ENCODE measurements at places on chromosomes 3 and 15.
A peak's percentile ranks its signal among the peaks of the same experiment; 100 is the strongest.

- no peak for DNase-seq
Measured at GRCh38 chr15:39400821-39401550, 179.9 kb upstream of the THBS1 start.

DNA sequence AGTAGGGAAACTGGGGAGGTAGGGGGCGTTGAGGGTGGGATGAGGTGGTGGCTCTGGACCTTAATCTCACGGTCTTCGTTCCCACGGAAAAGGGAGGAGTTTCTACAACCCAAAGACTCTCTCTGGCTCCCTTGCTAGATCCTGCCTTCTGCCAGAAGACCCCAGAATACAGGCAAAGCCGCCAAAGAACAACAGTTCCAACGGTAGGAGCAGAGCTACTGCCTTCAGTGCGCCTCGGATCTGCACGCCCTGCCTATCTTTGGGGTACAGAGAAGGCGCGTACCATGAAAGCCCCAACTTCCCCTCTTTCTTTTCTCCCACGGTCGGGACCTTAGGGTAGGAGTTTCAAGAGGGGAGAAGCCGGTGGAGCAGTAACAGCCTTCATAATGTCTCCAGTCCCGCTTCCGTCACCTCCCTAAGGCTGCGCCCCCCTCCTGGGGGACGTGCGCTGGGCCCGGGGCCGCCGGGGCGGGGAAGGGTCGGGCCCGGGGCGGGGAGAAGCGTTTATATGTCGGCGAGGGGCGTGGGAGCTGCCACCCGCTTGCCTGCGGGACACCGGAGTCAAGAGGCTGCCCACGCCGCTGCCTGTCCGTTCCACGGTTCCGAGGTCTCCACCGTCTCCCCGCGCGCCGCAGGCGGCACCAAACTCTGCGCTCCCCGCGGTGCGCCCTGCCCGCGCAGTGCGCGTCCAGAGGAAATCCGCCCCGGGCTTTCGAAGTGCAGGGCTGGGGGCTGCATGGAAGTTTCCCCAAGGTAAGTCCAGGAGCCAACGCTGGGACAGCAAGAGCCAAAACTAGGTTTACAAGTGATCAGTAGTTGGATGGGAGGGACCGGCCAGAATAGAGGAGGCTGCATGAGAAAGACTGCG is at the start of gene COL6A6:
Gene COL6A6 (plus strand): TSS at position 533 of the 868 bp plus-strand sequence. CDS start 43,188 bp downstream, outside the sequence.
- DNase-seq = no peak

GRCh38 chr15:44706946-44707636 is 4.0 kb downstream of the PATL2 start:
- no peak for DNase-seq

- no peak for DNase-seq
Measured at GRCh38 chr3:109977897-109978296, 640.6 kb upstream of the DPPA4 start.

GRCh38 chr3:41920406-41920965 is 41.4 kb downstream of the ULK4 start:
- no peak for DNase-seq

DNA sequence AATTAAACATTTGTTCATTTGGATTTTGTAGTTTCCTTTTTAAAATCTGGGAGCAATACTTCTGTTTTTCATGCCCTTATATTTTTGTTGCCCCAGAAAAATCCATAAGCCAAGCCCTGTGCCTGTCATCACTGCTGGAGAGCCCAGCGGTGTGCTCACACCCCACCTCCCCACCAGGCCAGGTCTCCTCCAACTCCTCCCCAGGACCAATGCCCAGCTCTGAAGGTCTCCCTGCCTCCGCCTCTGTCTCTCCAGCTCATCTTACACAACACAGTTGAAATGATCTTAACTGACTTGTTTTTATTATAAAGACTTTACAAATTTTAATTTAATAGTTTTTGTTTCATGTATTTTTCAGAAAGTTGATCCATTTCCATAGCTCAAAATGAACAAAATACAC is 66.4 kb downstream of the RHCG start:
- no peak for DNase-seq

DNA sequence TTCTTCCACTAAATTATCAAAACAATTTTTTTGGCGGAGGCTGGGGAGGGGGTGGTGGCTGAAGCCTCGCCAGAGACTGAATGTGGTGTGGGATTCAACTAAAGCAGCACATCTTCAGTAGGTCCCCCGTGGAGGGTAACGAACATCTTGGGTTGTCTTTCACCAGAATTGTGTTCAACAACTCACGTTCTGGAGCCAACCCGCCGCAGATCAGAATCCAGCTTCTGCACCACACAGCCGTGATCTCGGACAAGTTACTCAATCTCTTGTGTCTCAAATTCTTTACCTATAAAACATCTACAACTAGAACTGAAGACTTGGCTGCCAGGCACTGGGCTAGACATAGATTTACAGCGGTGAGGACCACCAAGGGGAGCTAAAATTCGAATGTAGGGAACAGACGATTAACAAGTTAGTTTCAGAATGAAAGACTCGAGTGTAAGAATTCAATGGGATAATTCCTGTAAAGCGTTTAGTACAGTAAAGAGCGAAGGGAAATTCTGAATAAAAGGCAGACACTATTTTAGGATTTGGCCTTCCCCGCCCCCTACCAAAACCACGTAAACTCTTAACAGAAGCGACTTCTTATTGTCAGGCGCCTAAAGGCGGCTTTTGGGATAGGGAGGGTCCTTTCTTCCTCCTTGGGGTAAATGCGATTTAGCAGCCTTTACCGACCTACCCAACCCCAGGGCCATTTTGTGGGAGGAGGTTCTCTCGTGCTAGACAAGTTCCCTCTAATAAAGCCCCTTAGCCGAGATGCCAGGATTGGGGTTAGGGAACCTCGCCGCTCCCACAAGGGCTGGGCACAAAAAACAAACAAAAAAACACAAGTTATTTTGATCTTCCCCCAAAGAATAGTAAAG is 697 bp upstream of the RAB5A start:
- DNase-seq = peak; percentile 11

- DNase-seq = no peak
Measured at GRCh38 chr3:128681369-128681829, 30.8 kb upstream of the RPN1 start.

DNA sequence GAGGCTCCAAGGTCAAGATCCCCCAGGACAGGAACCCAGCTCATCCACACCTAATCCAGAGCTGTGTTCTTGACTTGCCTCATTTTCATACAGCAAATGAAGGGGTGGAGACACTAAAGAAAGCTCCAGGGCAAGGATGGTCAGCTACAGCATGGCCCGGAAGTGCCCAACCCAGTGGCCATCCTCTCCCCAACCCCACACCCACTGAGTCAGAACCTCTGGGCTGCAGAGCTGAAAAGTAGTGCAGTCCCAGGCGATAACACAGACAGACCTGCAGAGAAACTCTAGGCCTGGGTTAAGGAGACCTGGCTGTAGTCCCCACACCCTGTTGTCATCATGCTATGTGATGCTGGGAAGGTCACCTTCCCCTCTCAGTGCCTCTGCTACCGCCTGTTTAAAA is 85.3 kb downstream of the SEMA5B start:
- no peak for DNase-seq

DNA sequence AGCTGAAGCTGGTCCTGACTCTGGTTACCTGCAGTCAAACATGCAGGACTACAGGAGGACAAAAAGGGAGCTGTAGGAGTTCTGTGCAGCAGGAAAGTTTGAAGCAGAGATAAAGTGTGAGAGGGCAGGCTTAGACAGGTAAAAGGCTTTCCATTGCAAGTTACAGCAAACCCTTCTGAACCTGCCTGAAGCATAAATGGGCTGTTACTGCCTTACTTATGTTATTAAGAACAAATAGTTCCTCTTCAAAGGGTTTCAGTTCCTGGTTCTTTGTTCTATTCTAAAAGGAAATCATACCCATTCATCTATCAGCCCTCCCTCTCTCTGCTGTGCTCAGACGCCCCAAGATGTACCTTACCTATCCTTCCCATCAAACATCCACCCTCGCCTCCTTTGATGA is 52.4 kb upstream of the CACNA2D3 start:
- no peak for DNase-seq

DNA sequence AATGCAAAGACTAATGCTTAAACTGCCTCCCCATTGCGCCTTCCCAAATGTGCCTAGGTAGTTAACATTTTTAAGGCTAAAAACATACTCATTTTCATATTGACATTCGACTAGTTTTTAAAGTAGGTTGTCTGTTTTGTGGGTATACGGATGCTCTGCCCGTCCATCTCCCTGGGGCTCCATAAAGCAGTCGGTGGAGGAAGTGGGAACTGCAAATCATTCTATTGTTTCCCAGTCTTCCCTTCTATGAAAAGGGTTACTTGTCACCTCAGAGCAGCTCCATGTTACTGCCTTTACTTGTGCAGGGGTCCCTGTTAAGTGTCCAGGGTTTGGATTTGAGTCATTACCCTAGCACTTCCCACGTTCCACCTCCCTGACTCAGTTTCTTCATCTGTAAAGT is 10.9 kb downstream of the CHCHD6 start:
- DNase-seq = no peak

DNA sequence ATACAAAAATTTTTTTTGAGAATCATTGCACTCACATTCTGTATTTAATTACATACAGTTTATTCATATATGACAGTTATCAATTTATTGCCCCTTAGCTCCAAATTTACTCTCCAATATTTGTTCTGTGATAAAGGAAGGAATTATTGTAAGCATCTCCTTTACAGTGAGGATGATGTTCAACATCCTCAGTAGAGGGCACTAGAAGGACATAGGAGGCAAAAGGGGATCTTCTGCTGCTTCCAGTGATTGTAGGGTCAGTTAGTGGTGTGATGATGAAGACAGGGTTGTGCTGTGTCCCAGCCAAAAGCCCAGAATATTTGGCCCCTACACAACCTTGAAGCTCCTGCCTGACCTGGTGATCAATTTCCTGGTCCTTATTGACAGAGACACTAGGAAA is 89.9 kb upstream of the DCBLD2 start:
- no peak for DNase-seq

DNA sequence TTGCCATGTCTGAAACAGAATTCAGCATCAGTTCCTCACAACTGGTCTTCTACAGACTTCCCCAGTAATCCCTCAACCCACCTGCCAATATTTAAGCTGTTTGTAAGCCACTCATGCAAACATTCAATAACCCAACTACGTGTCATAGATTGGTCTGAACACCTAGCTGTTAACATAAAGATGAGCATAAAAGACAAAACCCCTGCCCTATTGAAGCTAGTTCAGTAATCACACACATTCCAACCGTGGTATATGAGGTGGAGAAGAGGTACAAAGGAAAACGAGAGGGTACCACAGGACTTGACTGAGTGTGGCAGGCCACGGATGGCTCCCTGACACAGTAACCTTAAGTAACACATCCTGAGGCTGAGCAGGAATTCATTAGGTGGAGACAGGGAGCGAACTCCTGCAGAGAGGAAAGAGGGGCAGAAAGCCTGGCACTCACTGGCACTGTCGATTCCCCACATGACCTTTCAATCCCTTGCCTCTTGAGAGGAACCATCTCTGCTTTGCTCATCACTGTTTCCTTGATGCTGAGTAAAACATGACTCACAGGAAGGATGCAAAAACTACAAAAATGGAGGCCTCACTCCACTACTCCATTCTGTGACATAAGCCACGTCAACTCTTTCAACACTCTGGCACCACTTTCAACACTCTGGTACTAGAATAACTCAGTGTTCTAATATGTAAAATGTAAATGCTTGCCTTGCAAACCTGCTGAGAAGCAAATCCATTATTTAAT is 31.3 kb downstream of the RPN1 start:
- DNase-seq = no peak

- DNase-seq = no peak
Measured at GRCh38 chr15:27165590-27165989, 194.6 kb downstream of the GABRG3 start.

DNA sequence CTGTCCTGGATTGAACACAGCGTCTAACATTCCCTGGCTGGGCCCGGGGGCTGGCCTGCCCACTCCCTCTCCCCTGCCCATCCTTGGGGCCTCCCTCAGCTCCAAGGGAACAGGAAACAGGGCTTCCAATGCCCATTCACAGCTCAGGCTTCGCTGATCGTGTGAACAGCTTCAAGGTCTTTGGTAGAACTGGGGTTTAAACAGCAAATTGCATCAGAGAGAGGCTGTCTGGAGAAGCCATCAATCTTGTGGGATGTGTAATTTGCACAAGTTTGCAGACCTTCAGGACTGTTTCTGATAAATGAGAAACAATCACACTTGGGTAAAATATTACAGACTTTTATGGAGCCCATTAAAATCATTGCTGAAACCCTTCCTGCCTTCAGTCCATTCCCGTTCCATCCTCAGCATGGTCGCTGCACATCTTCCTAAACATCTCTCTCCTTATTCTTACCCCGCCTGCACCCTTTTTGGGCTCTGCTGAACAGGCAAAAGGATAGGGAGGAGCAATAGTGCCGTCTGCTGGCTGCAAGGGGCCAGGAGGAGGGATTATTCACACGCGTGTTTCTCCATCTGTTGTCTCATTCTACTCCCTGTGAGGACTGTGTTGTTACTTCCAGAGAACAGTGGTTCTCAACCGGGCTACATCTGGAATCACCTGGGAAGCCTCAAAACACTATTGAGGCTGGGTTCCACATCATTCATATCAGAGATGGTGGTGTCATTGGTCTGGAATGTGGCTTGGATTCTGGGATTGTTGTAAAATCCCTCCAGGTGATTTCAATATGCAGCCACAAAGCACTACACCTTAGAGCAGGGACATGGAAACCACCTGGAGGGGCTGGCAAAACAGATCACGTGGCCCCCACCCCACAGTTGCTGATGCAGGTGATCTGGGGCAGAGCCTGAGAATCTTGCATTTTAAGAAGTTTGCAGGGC is 116.3 kb downstream of the CLSTN2 start:
- no peak for DNase-seq

DNA sequence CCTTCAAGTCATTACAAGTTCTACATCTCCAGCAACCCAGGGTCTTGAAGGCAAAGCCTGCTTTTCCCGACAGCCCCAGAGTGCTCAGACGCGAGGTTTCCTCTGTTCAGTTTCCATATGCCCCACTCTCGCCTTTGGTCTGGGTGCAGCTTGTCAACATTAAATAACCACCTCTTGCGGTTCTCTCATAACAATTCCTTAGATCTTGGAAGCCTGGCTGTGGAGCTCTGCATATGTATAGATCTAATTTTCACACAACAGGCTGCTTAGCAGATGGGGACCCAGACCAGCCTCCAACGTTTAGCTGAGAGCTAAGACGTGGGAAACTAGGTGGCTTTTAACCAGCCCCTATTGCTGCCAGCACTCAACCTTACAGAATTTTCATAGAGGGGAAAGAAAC is 295.5 kb downstream of the RPLP1 start:
- DNase-seq = no peak

DNA sequence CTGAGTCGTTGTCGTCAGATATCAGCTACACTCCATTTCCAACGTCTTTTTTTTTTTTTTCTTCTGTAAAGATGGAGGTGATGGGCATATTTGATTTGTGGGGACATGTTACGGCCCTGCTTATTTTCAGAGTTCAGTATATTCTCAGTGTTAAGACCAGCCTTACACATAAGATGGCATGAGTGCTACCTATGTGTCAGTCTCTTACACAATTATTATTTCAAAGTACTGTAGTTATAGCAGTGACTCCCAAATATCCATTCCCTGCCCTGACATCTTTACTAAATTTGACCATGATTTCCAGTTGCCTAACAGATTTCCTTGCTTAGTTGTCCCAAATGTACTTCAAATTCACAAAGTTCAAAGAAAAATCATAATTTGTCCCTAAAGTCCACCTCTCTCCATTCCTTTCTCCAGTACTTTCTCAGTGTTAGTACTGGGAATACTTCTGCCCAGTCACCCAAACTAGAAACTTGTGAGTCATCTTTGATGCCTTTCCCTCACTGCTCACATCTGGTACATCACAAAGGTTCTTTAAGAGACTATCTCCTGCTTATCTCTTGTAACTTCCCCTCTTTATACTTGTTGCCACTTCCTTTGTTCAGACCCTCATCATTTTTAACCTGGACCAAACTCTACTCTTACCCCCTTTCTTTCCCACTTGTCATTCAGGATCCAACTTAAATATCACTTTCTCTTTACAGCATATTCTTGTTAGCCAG is 67.0 kb downstream of the ZNF609 start:
- no peak for DNase-seq

- no peak for DNase-seq
Measured at GRCh38 chr3:193828477-193828876, 235.5 kb downstream of the OPA1 start.
